Activated CD4-positive, alpha-beta memory T cell treated with anti-CD3 and anti-CD28 coated beads, Interleukin-2, amount 10 ng/mL, durations not matched to agents 7 days and 5 days (primary cell): ENCODE measurements at places on chromosomes 5 and 9. TPM values are rescaled to one million over a fixed set of nuclear protein-coding genes. Genes with fewer than 3 reads are reported as not detected.

- no peaks in the 10 kb centered on the region for H3K36me3 ChIP-seq
- H3K4me1 ChIP-seq, result peaks cover 11% of the 10 kb centered on the region
- H3K27me3 ChIP-seq, result peaks cover 2% of the 10 kb centered on the region
- H3K27ac ChIP-seq, result no peak overlapping the region
- DNase-seq, result no peak
These were observed 1.8 kb upstream of the JAKMIP2 start for GRCh38 chr5:147784146-147784987.

GRCh38 chr5:139659695-139660101 lies 11.5 kb downstream of the CXXC5 start:
- no peak for DNase-seq
- H3K4me1 ChIP-seq, result peaks cover 2% of the 10 kb centered on the region
- H3K36me3 ChIP-seq, result no peaks in the 10 kb centered on the region
- H3K27me3 ChIP-seq, result no peaks in the 10 kb centered on the region
- H3K27ac ChIP-seq, result no peak overlapping the region

The SPINK6 gene
- total RNA-seq, result not detected

GRCh38 chr9:93669958-93670207 lies 93.5 kb downstream of the PHF2 start:
- no peaks in the 10 kb centered on the region for H3K27me3 ChIP-seq
- H3K4me3 ChIP-seq, result no peak overlapping the region
- DNase-seq, result no peak
- H3K4me1 ChIP-seq, result no peaks in the 10 kb centered on the region
- H3K27ac ChIP-seq, result no peak overlapping the region

The CSF1R gene
- total RNA-seq, result 0.25 TPM

DNA sequence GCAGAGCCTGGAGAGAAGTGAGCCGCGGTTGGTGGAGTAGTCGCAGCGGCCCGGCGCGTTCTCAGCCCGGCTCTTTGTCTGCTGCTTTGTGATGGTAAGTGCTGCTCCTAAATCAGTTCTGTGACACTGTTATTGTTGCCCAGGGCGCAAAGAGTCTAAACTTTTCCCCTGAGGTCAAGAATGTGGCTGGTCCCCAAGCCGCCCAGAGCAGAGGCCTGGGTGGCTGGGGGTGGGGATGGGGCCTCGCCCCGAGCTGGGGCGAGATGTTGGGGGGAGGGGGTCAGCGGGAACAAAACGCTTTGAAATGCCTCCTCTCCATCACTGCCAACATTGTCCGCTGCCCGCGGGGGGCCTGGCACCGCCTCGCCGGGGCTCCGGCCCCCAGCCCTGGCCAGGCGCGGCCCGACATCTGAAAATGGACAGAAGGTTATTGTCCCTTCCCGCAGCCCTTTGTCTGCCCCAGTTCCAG lies 11.7 kb upstream of the CERCAM start:
- H3K4me1 ChIP-seq, result peaks cover 2% of the 10 kb centered on the region
- peaks cover 33% of the 10 kb centered on the region for H3K27me3 ChIP-seq
- no peaks in the 10 kb centered on the region for H3K36me3 ChIP-seq
- no peak overlapping the region for H3K4me3 ChIP-seq
- DNase-seq, result no peak

The OTP gene
- not detected for total RNA-seq

The RELL2 gene
- 18.8 TPM for total RNA-seq
